Chondrocyte (in vitro differentiated cells): ENCODE measurements at places on chromosomes 6 and 20. TPM values are rescaled to one million over a fixed set of nuclear protein-coding genes. Genes with fewer than 3 reads are reported as not detected.

GRCh38 chr6:18045507-18045906 lies 58.1 kb upstream of the KIF13A start:
- DNase-seq: no peak

- DNase-seq: no peak
Observed at GRCh38 chr20:62363920-62364851, 2.9 kb downstream of the LAMA5 start.

DNA sequence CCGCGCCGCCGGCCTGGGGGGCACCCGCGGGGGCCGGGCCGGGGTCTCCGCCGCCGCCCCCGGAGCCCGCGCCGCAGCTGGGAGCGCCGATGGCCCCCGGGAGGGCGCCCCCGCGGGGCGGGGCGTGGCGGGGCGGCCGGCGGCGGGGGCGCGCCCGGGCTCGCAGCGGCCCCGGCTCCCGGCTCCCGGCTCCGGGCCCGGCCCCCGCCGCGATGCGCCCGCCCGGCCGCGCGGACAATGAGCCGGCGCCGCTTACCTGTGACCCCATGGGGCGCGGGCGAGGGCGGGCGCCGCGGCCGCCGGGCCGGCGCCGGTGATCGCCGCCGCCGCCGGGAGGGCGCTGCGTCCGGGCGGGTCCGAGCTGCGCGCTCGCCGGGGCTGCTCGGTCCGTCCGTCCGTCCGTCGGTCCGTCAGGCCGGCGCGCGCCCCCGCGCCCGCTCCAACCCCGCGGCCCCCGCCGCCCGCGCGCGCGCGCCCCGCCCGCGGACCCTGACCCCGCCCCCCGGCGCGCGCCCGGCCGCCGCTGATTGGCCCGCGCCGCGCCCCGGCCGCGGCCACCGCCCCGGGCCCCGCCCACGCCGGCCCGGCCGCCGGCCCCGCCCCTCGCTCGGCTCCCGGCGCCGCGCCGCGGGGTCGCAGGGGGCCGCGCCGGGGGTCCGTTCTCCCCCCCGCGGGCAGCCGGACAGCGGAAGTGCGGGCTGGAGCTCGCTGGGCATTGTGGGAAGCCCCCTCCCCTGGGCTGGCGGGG lies at the start of gene ZBTB46:
Gene ZBTB46 (minus strand): TSS at position 424 of the 748 bp plus-strand sequence. CDS start 40,507 bp downstream, outside the sequence.
- no peak for DNase-seq

GRCh38 chr6:11358904-11359830 lies 126.7 kb upstream of the NEDD9 start:
- DNase-seq: no peak

- no peak for DNase-seq
Observed at GRCh38 chr6:38269461-38270172, 370.1 kb downstream of the BTBD9 start.

- no peak for DNase-seq
Observed at GRCh38 chr6:156773935-156774852, 3.0 kb upstream of the ARID1B start.

- DNase-seq: no peak
Observed at GRCh38 chr20:37475252-37475651, 45.8 kb upstream of the NNAT start.

DNA sequence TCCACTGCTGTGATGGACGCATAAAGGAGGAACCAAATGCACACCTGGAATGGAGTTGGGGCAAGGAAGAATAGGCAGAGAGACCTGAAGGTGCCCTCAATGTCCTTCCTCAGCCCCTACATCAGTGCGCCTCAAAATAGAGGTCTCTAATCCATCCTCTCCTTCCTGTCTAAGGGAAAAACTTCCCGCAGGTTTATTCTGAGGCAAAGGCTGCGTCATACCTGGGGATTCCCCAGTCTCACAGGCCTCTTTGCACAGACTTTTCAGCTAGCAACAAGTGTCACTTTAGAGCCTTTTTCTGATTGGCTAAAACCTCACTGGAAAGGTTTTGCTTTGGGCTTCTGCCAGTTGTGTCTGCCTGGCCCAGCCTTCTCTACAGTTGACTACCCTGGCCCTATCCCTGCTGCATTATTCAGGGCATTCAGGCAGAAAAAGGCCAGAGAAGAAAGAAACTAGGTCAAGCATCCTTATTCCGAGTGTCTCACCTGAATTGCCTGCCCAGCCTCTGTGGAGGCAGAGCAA lies 1.8 kb upstream of the HLA-DQB1 start:
- DNase-seq: no peak

- DNase-seq: no peak
Observed at GRCh38 chr6:148955441-148955840, 208.6 kb downstream of the UST start.

GRCh38 chr20:47740121-47740861 lies 45.0 kb downstream of the SULF2 start:
- no peak for DNase-seq

- no peak for DNase-seq
Observed at GRCh38 chr6:72553531-72554511, 68.0 kb upstream of the KCNQ5 start.

Gene PRICKLE4
- 3.1 to 5.9 TPM (median 3.6 TPM) in 3 replicates for total RNA-seq

Gene FAM83C
- not detected in 3 replicates for total RNA-seq

Gene AAR2
- 24.6 to 27.2 TPM (median 24.6 TPM) in 3 replicates for total RNA-seq

Gene CLPSL2
- not detected in 3 replicates for total RNA-seq

Gene FOXS1
- 54.1 to 192 TPM (median 185 TPM) in 3 replicates for total RNA-seq

Gene PPP1R3G
- 0.56 to 2.6 TPM (median 2.2 TPM) in 3 replicates for total RNA-seq

Gene PACRG
- 0.59 to 2.5 TPM (median 1.1 TPM) in 3 replicates for total RNA-seq

Gene ELOVL2
- 18.1 to 41.3 TPM (median 18.2 TPM) in 3 replicates for total RNA-seq

Gene EEF1A2
- total RNA-seq: 0.34 to 6.5 TPM (median 5.5 TPM) in 3 replicates

Gene SOX18
- 2.1 to 2.8 TPM (median 2.3 TPM) in 3 replicates for total RNA-seq
